ENCODE measurements at places on chromosomes 13 and 19. TPM values are rescaled to one million over a fixed set of nuclear protein-coding genes. Genes with fewer than 3 reads are reported as not detected.
A peak's percentile ranks its signal among the peaks of the same experiment; 100 is the strongest.

- DNase-seq: peak; percentile 59
Measured at GRCh38 chr19:46766569-46767317, 20.5 kb upstream of the STRN4 start.

DNA sequence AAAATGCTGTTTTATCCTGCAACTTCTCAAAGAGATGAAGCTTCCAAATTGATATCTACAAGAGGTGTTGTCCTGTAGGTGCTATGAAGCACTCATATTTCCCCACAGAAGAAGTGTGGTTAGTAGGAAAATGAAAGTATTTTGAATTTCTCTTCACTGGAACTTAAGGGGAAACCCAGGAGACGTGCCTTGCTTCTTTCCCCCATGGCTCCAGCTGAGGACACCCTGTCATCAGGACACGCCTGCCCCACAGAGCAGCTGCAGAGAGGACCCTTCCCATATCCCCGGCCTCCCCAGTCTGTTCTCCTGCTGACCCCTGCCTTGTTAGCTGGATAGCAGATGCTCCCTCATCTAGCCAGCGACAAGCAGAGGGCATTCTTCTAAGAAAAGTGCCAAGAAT lies 371.3 kb downstream of the COG6 start:
- DNase-seq: no peak

DNA sequence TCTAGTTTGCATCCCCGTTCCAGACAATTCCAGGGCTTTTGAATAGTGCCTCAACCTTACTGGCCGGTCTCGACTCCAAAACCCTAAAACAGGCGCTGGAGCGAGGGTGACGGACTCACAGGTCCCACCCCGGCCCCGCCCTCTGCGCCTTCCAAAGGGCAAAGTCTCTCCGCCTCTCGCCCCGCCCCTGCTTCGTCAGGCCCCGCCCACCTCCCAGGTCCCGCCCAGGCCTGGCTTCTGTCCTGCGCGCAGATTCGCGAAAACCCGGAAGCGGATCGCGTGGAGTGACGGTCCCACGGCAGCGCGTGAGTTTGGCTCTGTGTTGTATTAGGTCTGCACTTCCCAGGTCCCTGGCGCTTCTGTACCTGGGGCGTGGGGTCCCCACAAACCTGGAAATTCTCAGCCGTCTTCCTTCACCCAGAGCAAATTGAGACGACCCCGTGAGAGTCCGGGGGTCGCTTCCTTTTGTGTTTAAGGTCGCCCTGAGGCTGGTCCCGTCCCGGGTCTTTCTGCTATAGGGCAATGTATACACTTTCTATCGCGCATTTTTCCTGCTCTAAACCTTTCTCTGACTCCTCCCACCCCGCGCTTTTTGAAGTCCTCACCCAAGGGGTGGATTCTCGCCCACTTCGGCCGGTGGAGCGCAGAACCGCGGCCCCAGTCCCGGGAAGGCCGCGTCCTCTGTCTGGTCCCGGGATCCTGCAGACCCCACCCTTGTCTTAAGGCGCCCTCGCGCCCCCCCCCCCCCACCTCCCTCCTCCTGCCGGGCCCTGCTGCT lies at the start of gene ZNF813:
TSS of gene ZNF813 (plus strand) at position 249 of the 778 bp plus-strand sequence. CDS start 16,090 bp downstream, outside the sequence.
- DNase-seq: peak; percentile 93

GRCh38 chr13:44739120-44739519 lies 163.0 kb upstream of the TSC22D1 start:
- no peak for DNase-seq

DNA sequence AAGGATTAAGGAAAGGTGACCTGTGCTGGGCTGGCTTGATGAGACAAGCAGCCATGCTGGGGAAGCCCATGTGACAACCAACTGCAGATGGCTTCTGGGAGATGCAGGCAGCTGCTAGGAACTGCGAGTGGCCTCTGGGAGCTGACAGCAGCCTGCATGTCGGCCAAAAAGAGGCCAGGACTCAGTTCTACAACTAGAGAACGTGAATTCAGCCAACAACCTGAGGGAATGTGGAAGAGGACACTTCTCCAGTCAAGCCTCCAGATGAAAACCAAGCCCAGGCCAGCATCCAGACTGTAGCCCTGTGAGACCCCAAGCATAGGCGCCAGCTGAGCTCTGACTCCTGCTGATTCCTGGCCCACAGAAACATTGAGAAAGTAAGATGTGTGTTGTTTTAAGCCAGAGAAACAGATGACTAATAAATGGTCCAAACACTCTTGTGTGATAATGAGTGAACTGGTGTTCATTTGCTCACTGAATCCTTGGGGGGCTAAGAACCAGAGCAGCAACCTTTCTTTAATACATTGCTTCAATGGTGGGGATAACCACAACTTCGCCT lies 45.0 kb downstream of the SLC7A1 start:
- DNase-seq: peak; percentile 13

GRCh38 chr13:33138441-33138840 lies 122.2 kb downstream of the KL start:
- no peak for DNase-seq

- no peak for DNase-seq
Measured at GRCh38 chr13:51731759-51732158, 72.2 kb downstream of the DHRS12 start.

GRCh38 chr19:47544476-47544875 lies 28.5 kb downstream of the ZNF541 start:
- no peak for DNase-seq

- DNase-seq: no peak
Measured at GRCh38 chr13:98797456-98797855, 45.0 kb upstream of the SLC15A1 start.

- DNase-seq: peak; percentile 86
Measured at GRCh38 chr13:44313674-44314073, 60.0 kb upstream of the SERP2 start.

DNA sequence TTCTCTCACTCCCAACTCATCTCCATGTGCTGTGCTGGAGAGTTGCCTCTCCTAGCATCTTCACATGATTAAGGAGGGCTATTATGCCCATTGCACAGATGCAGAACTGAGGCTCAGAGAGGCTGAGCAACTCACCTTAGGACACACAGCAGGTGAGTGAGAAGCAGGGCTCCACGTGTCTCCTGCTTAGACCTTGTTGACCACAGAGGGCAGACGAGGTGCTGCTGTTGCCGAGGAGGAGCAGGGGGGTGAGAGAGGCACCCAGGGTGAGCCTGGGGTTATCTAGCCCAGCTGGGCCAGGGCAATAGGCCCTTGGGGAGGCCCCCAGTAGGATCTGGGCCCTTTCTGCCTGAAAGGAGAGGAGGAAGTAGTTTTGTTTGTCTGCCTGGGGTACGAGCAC lies 2.4 kb upstream of the HSH2D start:
- no peak for DNase-seq

GRCh38 chr13:31835932-31836331 lies 96.6 kb downstream of the RXFP2 start:
- DNase-seq: peak; percentile 56

GRCh38 chr13:113746671-113747070 lies 12.4 kb upstream of the TMEM255B start:
- DNase-seq: no peak

GRCh38 chr13:48477191-48477855 lies 55.6 kb downstream of the RCBTB2 start:
- DNase-seq: no peak

GRCh38 chr13:42883771-42884467 lies 102.5 kb downstream of the FAM216B start:
- peak; percentile 4 for DNase-seq

The PSG1 gene
- not detected for total RNA-seq

The EIF3K gene
- 853 TPM for total RNA-seq

The ZNF773 gene
- 5.8 TPM for total RNA-seq

The ZNF723 gene
- total RNA-seq: not detected

The BEST2 gene
- total RNA-seq: not detected

The SIGLEC7 gene
- not detected for total RNA-seq

The USPL1 gene
- 17.5 TPM for total RNA-seq

The LILRA2 gene
- total RNA-seq: not detected

The TMED1 gene
- 55.8 TPM for total RNA-seq

The PPAN gene
- 68.6 TPM for total RNA-seq

The TSHZ3 gene
- total RNA-seq: 2.9 TPM

The OR4F17 gene
- total RNA-seq: not detected

The C1QTNF9B gene
- not detected for total RNA-seq

All from Daoy (cell line).